ENCODE measurements at places on chromosomes 1 and 21.

DNA sequence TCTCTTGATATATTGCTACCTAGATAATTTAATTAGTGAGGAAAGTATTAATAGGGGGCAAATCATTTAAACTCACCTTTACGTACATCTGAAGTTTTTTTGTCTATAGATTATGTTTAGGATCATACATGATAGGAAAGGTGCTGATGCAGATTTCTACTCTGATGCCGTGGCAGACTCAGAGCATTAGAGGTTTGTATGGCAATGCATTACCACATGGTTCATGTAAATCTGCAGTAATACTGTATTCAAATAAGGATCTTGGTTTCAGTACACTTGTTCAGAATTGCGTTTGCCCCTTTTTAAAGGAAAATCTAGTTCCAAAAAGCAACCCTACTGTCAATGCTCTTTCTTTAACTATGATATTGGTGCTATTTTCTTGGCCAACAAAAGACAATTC is 288.3 kb downstream of the PTPRC start:
- DNase-seq, result no peak

GRCh38 chr1:224333309-224333926 is 3.4 kb upstream of the NVL start:
- DNase-seq, result peak; percentile 85

DNA sequence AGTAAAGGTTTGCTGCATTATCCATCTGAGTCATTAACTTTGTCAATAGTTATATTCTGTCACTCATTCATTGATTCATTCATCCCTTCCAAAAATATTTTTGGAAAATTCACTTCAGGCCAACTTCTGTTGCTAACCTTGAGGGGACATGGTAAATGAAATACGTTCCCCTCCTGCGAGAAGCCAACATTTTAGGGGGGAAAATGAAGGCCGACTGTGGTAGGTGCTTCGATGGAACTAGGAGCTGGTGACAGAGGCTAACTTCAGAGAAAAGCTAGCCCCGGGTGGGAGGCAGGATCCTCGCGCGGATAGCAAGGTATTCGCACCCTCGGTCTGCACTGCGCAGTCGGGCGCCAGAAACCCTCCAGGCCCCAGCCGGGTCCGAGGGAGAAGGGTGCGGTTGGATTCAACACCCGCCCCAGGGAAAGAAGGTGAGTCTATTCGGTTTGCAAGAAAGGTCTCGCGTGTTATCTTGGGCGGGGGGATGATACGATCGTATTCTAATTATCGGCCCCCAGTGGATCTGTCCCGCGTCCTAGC is 646 bp upstream of the RRP15 start:
- DNase-seq, result no peak

GRCh38 chr1:42831273-42831672 is 14.1 kb upstream of the SVBP start:
- DNase-seq, result no peak

DNA sequence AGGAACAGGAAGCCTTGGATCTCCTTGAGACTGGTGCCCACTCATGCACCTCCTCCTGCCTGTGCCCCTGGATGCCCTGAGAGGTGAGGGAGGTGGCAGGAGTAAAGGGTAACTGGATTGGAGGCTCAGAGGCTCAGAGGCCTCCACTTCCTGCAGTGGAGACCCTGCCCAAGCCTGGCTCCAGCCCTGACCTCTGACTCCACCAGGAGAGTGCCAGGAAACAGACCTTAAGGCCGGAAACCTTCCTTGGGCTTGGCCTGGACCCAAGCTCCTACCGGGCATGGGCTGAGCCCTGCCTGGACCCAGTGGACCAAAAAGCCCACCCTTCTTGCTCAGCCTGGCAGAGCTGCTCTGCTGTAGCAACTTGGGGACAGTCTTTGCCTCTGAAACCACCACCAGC is 15.0 kb upstream of the CELA3B start:
- DNase-seq, result no peak

GRCh38 chr1:147084273-147085096 is 87.8 kb downstream of the PRKAB2 start:
- DNase-seq, result peak; percentile 83

DNA sequence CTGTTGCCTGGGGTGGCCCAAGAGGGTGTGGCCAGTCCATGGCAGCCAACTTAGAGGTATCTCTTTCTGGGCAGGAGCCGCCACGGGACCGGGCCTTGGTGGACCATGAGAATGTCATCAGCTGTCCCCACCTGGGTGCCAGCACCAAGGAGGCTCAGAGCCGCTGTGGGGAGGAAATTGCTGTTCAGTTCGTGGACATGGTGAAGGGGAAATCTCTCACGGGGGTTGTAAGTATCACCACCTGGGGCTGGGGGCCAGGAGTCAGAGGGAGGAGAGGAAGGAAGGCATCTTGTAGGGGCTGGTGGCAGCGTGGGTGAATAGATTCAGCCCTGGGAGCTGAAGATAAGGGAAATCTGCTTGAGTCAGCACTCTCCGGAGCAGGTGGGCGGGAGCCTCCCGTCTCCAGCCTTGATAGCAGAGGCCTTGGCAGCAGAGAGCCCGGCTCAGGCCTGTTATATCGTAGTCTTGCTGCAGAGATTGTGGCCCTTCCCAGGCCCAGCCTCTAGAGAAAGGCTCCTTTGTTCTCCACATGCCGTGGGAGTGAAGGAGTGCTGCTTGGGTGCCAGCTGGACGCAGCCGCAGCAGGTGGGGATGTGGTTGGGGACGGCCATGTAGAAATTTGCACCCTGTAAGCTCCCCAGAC is 25.4 kb downstream of the PHGDH start:
- no peak for DNase-seq

- DNase-seq, result no peak
Observed at GRCh38 chr1:51594716-51595115, 22.2 kb upstream of the OSBPL9 start.

GRCh38 chr1:109438798-109439297 is 12.6 kb upstream of the PSMA5 start:
- DNase-seq, result peak; percentile 89

- DNase-seq, result peak; percentile 96
Observed at GRCh38 chr21:33059380-33059841, 10.5 kb upstream of the OLIG1 start.
